ENCODE measurements at places on chromosomes 12 and 14.

- DNase-seq = no peak
Observed at GRCh38 chr14:104136472-104137296, 1.7 kb upstream of the KIF26A start.

- no peak for DNase-seq
Observed at GRCh38 chr14:101351146-101351545, 210.1 kb upstream of the DIO3 start.

GRCh38 chr12:128336204-128337070, 69.5 kb downstream of the TMEM132C start:
- no peak for DNase-seq

DNA sequence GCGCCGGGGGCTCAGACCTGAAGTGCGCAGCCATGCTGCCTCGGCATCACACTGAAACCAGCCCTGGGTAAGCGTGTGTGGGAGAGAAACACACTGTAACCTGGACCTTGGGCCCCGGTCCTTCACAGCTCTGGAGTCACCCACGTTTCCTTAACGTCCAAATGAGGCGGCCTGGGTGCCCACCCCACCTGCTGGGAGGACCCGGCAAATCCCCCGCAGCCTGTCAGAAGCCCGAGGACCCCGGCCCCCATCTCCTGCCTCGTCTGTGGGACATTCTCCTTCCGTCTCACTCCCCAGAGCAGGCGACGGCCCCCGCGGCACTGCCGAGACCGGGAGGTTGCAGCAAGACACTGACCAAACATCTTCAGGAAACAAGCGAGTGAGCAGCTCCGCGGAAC, 66.5 kb upstream of the GALNT9 start:
- DNase-seq = no peak

GRCh38 chr12:116282371-116283286, 5.1 kb upstream of the MED13L start:
- no peak for DNase-seq

DNA sequence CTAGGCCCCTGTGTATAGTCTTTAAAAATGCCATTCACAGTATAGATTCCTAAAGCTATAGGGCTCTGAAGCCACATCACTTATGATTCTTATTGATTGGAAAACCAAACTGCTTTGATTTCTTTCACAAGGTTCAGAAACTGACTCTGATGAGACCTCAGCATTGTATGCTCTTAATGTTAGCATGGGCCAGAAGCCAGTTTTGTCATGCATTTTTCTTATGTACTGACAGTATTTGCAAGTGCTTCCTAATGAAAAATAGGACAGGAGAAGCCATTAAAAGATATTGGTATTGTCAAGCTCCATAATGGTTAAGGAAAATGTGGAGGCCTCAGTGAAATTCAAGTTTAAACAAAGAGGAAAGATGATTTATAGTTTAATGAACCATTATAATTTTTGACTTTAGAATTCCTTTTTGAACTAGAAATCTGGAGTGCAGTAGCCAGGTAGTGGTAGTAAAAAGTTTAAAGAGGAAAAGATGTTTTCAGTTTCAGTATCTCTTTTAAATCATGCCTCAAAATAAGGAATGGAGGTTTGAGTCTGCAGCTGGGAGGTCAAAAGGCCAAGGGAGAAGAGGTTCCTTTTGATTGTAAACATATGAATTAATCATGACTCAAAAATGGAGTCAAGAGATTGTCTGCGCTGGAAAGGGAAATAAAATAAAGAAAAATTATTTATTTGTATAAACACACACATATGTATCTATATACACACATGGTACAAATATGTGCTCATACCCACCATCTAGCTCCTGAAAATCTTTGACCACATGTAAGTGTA, 388.1 kb upstream of the PRICKLE1 start:
- DNase-seq = no peak

GRCh38 chr14:76708771-76709170, 52.5 kb upstream of the VASH1 start:
- DNase-seq = no peak

DNA sequence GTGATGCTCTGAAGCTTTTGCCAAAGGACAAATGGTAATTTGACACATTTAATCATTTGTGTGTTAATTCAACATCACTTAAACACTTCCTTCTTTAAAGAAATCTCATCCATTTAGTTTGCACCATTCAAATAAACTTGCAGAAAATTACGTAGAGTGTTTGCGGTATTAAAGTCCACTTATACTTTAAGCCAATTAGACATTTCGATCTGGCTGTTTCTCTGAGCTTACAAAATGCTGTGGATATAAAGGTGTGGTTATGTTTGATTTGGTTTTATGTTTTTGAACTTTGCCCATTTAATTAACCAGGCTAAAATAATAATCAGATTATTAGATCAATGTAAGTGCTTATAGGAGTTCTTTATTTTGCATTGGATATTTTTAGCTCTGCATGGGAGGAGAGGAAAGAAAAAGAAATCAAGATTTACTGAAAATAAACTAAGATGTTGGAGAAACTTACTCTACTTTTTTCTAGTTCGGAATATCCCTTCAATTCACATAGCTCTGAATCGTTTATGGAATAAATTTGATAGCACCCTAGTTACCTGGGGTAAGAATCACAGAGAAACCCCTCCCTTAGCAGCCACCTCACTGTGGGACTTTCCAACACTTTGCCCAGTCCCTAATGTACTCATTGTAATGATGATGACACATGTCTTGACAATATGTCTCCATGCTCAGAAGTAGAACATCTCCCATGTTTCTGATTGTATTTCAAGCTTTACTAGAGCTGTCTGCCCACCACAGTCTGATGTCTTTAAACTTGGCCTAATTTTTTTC, 268.0 kb downstream of the BTG1 start:
- no peak for DNase-seq

- no peak for DNase-seq
Observed at GRCh38 chr14:22715186-22715812, 51.2 kb upstream of the OXA1L start.

DNA sequence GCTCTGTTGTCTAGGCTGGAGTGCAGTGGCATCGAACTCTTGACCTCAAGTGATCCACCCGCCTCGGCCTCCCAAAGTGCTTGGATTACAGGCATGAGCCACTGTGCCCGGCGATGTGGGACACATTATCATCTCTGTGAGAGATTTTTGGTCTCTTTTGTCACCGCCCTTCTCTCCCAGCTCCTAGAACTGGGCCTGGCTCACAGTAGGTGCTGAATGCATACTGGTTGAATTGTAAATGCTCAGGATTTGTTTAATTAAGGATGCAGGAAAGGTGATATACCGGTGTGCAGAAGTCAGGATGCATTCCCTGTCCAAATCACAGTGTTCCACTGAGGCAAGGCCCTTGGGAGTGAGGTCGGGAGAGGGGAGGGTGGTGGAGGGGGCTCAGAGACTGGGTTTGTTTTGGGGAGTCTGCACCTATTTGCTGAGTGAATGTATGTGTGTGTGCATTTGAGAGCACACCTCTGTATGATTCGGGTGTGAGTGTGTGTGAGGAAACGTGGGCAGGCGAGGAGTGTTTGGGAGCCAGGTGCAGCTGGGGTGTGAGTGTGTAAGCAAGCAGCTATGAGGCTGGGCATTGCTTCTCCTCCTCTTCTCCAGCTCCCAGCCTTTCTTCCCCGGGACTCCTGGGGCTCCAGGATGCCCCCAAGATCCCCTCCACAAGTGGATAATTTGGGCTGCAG, 1.0 kb upstream of the KRT18 start:
- DNase-seq = no peak

DNA sequence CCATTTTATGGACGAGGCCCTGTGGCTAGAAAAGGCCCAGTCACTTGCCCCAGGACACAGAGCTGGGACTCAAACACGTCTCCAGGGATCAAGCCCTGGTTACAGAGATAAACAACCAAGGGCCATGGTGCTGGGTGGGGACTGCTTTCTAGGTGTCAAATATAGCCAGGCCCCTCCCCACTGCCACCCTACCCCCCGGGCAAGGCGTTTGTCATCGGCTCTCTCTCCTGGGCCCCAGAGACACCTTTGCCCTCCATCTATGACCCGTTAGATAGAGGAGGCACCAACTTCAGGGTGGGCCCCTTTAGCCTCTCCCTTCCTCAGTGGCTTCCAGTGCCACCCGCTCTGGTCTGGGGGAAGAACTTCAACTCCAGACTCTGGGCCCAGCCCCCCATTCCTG, 18.0 kb downstream of the LTBP2 start:
- DNase-seq = no peak

- DNase-seq = no peak
Observed at GRCh38 chr12:13008741-13009380, 8.8 kb upstream of the HEBP1 start.

DNA sequence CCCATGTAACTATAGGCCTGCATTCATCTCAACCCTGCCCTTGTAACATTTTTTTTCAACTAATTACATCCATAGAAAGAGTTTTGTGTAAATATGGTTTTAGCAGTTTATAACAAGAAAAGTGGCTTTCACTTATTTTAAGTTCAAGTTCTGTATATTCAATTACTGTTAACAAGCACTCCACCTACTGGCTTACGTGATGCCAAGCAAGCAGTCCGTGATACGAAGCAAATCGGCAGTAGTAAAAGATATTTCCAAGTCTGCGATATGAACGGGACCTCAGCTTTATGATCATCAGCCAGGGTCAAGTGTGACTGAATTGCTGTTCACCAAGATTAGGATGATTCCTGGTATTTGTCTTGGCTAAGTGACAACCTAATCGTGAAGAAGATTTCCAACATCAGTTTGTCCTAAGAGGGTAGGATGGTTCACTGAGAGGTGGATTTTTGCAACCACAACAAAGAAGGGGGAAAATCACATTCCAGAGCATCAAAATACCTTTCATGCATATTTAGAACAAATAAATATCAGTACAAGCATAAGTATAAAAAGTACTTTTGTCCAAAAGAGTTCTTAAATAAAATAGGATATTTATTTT, 456.2 kb downstream of the FOXG1 start:
- no peak for DNase-seq

DNA sequence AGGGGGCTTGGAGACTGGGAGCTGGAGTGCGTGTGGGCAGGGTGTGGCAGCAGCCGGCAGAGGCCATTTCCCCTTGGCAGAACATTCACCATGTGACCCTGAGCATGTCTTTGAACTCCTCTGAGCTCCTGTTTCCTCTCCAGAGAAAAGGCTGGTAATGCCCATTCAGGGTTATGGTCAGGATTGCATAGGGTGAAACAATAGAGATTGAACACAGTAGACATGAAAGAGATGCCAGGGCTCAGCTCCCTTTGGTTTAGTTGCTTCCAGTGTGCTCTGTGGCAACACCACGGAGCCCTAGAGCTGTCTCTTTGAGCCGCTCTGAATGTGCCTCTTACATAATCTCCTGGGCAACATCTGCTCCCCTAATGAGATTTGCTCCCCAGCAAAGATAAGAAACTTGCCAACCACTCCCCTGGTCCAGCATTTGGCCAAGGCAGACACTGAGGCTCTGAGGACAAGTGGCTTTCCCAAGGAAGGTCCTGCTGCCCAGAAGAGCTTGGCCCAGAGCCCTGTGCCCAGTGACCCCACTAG, 4.6 kb downstream of the IFI27 start:
- DNase-seq = no peak

GRCh38 chr12:65779091-65779642, 45.1 kb upstream of the HMGA2 start:
- no peak for DNase-seq

DNA sequence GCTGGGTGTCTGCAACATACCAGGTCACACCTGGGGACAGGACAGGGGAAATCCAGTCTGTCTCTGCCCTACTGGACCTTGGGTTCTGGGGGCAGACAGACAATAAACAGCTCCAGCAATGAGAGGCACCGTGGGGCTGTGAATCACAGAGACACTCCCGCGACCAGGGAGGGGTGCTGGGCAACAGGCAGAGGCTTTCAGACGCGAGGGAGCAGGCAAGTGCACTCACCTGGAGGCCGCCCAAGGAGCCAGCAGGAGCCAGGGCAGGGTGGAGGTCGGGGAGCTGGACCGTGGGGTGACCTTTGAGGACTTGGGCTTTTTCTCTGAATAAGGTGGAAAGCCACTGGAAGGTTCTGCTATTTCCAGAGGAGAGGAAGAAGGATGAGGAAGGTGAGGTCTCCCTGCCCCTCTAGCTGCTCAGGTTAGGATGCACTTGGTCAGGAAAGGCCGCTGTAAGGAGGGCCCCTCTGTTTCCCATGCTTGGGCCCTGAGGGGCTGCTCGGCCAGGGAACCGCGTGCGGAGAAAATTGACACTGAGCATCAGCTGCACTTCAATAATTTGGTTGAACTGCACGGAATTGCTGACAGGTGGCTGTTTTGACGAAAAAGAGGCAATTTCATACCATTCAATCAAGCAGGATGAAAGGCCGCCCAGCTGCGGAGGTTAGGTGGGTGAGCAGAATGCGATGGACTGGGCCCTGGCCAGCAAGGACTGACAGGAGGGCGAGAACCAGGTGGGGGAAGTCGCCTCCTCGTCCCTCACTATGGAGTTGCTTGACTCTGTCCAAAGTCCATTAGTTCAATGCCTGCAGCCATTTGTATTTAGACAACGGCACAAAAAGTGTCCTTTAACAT, 42.2 kb downstream of the JAG2 start:
- DNase-seq = no peak

DNA sequence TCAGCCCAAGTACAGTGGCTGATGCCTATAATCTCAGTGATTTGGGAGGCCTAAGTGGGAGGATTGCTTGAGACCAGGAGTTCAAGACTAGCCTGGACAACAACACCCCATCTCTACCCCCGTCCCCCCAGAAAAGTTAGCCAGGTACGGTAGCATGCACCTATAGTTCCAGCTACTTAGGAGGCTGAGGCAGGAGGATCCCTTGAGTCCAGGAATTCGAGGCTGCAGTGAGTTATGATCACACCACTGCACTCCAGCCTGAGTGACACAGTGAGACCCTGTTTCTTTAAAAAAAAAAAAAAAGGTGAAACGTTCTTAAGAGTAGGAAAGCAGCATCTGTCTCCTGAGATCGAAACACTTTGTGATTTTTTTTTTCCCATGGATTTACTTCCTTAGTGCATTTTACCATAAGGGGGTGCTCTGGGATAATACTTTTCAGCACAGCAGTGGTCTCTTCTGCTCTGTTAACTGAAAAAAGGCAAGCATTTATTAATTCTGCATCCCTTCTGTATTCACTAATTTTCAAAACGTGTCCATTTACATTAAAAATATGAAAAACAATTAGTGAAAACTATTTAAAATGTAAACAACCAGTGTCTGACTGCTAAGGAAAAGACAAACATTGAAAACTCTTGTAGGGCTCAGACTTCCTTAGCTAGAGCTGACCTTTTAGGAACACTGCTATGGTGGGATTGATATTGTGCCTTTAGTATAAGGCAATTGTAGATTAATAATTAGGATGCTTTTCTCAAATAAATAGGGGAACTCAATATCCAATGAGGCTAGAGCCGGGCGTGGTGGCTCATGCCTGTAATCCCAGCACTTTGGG, 31.2 kb upstream of the USP44 start:
- DNase-seq = no peak

DNA sequence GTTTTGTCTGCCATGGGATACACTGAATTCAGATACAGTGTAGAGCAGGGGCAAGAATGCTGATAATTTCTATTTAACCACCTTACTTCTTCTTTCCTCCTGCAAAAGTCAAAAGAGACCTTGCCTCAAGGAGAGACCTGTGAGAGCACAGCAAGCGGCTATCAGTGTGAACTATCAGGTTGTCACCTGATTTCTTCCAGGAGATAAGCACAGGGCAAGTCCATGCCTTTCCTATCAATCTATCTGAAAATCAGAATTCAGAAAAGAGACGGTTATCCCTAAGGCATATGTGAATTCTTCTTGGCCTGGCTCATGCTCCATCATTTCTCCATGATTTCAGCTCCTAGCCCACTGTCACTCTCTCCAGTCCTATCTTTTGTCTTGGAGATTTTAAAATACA, 128.9 kb upstream of the CCND2 start:
- no peak for DNase-seq

Data from stimulated activated CD4-positive, alpha-beta T cell treated with anti-CD3 and anti-CD28 coated beads, TNF-alpha, amount 100 ng/mL, for 1 hour (primary cell).